ENCODE measurements at places on chromosomes 13 and 19.

GRCh38 chr19:57830071-57830602 is at the start of gene ZNF587B:
Gene ZNF587B, plus strand, starts transcription at chr19:57830299. Its CDS starts 230 bp downstream, at chr19:57830529.
- DNase-seq, result no peak

DNA sequence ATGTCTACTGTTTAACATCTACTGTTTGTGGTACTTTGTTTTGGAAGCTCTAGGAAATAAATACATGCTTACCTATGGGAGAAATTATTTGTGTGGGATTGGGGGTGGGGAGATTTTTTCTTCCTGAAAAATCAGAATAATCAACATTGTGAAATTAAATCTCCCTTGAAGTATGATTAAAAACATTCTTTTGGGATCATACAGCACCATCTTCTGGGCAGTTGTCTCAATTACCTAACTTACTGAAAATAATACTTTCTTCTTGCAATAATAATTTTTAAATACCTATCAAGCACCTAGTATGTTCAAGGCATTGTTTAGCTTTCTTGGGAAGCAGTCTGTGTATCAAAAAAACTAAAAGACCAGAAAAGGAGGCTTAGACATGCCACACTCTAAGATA is 576.5 kb upstream of the ARGLU1 start:
- no peak for DNase-seq

GRCh38 chr13:32426990-32427851 is 709 bp downstream of the N4BP2L1 start:
- no peak for DNase-seq

DNA sequence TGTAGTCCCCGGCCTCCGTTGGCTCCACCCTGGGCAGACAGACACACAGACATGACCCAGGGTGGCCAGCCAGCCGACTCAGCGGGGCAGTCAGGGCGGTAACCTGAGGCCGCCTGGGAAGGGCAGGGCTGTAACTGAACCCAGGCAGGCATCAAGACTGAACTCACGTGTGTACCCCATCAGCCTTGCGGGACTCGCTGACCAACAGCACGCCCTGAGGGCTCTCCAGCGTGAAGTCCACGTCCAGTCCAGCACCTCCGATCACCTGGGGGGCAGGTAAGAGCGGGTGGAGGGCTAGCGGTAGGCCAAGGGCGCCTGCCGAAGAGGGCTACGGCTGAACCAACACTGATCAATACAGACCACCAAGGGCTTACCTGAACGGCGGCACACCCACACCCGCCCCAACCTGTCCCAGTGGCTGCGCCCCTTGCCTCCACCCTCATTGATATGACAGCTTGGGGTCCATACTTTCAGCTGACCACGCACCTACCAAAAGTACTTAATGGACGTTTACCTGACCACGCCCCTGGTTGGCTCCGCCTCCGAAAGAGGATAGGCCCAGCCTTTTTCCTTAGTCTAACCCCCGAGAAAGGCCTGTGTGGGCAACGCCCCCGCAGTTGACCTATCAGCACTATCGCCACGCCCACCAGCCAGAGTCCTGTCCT is 791 bp downstream of the TMED1 start:
- DNase-seq, result no peak
